ENCODE measurements at places on chromosomes 11 and 22.

GRCh38 chr22:30701872-30702271, 7.2 kb downstream of the OSBP2 start:
- DNase-seq: no peak

DNA sequence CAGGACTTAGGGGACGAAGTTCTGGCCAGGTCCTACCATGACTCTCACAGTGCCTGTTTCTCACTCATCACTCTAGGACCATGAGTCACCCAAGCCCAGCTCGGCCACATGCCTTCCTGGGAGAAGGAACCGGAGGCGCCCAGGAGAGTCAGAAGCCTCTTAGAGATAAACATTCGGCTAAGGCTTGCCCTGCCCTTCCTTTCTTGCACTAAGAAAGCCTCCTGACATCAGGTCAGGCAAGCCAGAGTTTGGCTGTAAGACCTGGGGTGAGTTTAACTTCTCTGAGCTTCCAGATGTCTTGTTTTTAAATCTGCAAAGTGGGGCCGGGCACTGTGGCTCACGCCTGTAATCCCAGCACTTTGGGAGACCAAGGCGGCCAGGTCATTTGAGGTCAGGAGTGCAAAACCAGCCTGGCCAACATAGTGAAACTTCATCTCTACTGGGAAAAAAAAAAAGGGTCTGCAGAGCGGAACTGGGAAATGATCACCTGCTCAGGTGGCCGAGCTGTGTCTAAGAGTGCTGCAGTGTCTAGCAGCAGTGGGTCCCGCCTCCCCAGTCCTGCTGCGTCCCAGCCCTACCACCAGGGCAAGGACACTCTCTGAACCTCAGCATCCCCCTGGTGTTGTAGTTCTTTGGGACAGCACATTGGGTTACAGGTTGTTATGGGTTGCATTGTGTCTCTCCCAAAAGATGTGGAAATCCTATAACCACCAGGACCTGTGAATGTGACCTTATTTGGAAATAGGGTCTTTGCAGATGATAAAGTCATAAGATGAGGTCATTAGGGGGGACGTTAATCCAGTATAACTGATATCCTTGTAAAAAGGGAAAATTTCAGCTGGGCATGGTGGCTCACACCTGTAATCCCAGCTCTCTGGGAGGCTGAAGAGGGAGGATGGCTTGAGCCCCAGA, 1.8 kb upstream of the CARS1 start:
- peak; percentile 51 for DNase-seq

DNA sequence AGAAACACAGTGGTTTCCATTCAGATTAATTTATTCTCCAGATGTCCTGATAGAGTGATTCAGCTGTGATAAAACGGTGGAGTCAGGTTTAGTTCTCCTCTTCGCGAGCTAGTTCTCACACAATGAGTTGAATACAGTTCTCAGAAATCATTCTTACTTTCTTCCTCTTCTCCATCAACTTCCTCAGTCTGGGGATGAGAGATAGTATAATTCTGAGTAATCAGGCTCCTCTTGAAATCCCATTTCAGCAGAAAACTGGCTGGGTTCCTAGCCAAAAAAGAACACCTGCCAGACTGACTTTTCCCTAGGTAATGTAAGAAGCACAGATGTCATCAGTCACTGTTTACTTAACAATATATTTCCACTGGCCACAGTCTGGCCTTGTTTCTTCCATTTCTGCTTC, 76.7 kb downstream of the SVIP start:
- no peak for DNase-seq

- no peak for DNase-seq
These were observed 17.1 kb downstream of the OVOL1 start for GRCh38 chr11:65803797-65804492.

- DNase-seq: no peak
These were observed 123.8 kb upstream of the SORL1-AS1 start for GRCh38 chr11:121576531-121576930.

DNA sequence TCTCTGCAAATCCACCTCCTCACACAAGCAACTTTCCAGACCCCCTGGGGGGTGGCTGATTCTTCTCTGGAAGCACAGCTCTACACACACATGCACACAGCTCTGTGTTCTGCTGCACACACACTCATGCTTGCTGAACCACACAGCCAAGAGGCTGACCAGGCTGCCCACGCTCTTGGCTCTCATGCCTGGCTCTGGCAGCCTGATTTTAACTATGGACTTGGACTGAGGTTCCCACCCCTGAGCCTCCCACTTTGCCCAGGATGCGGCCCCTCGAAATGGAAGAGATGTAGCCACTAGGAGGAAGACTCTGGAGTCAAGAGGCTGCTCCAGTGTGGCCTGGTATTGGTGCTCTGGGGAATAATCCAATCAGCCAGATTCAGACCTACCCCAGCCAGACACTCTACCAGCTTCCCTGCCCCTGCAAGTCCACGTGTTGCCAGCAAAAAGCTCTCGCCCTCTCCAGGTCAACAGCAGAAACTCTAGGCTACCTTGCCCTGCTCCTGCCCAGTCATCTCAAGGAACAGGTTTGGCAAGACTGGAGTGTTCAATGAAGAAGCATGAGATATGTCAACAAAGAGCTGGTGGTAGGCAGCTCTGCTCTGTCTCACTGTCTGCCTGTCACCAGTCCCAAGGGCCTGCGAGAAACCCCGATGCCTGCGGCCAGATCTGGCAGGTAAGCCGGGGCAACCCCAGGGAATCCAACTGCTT, 8.8 kb upstream of the CASTOR1 start:
- no peak for DNase-seq

DNA sequence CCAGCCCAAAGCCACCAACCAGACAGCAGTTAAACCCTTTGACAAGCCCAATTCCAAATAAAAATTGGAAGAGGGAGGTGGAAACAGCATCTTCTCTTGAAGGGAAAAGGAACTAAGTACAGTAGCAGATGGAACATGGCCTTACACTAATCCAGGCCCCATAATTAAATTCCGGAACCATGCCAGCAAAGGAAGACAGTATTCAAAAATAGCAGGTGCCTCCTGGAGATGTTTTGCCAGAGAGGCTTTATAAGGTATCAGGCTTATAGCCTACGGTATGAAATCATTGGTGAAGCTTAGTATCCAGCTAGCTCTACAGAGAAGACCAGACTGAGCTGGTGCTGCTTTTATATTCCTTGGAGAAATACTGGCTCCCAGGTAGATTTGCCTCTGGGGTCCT, 344.1 kb upstream of the API5 start:
- no peak for DNase-seq

GRCh38 chr11:118572061-118572980, at the start of gene ARCN1:
ARCN1 (plus strand) TSS chr11:118572409; CDS start chr11:118572548, 139 bp downstream.
- no peak for DNase-seq

GRCh38 chr11:48043991-48044512, 63.7 kb downstream of the PTPRJ start:
- DNase-seq: no peak

- DNase-seq: no peak
These were observed 5.9 kb upstream of the ARL14EP start for GRCh38 chr11:30317030-30317429.

- DNase-seq: no peak
These were observed at the start of gene C1QTNF6 for GRCh38 chr22:37187891-37188761. C1QTNF6 (minus strand) TSS chr22:37188247; CDS start chr22:37188213, 34 bp downstream.

GRCh38 chr22:22087854-22088657, 105.5 kb upstream of the TOP3B start:
- no peak for DNase-seq

DNA sequence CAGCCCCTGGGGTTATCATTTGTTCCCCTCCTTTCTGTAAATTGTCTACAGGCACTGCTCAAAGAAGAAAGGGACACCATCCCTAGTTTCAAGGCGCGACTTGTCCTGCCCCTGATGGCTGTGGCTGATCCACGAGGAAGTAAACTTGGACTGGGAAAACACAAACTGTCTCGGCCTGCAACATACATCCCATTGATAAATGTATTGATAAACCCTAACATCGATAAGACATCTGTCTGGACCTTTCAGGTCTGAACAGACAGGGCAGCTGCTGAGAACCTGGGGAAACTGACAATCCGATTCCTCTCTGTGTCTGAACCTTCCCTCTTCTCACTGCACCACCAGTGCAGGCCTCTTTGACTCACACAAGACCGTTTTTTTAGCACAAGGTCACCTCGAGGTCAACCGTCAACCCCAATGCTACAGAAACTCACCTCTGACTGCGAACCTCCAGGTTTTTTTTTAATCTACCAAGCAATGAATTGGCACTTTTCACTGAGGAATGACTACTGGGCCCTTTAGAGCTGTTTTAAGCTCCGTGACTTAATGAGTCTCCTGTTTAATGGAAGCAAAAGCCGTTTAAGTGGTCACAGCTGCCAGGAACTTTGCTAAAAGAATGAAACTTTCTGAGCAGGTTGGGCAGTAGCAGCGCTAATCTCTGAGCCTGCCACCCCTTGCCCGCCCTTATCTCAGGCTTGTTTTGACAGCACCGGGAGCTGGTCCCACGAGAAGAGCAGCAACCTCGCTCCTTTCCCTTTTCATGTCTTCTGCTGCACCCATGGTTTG, 203.8 kb upstream of the TMEM45B start:
- DNase-seq: no peak
